D721Med (cell line): ENCODE measurements at places on chromosomes 4 and X.

DNA sequence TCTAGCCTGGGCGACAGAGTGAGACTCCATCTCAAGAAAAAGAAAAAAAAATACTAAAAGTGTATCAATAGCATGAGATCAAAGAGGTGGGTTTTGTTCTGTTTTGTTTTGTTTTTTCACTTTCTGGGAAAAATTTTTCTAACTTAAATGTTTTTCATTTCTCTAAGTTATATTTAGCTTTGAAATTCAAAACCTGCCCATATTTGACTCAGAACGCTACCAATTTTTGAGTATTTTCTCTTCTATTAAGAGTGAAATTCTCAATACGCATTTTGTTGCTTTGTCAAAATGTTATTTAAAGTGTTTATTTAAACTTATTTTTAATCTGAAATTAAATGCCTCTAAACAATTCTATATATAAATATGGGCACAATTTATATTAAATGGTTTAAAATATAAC lies 39.6 kb downstream of the GSTCD start:
- no peak for DNase-seq

- DNase-seq: no peak
These were observed 35.5 kb downstream of the TBC1D9 start for GRCh38 chr4:140720387-140721304.

DNA sequence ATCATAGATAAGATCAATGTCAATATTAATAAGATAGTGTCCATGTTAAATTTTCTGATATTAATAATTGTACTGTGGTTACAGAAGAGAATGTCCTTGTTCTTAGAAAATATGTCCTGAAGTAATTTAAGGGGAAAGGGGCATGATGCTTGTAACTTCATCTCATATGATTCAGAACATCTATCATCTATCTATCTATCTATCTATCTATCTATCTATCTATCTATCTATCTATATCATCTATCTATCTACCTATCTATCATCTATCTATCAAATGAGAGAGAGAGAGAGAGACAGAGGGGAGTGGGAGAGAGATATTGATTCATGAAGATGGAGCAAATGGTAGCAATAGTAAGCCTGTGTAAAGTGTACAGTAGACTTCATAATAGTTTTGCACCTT lies 124.8 kb upstream of the FAT1 start:
- no peak for DNase-seq

GRCh38 chr4:41451961-41452360 lies 86.0 kb upstream of the LIMCH1 start:
- DNase-seq: no peak

GRCh38 chr4:68570122-68570507 lies 6.0 kb downstream of the UGT2B17 start:
- DNase-seq: no peak

GRCh38 chrX:20463296-20464075 lies 196.8 kb upstream of the RPS6KA3 start:
- no peak for DNase-seq

GRCh38 chr4:34108391-34108790 lies 2135.9 kb downstream of the ARAP2 start:
- no peak for DNase-seq

GRCh38 chr4:158936238-158936637 lies 166.6 kb upstream of the RAPGEF2 start:
- DNase-seq: no peak

- DNase-seq: no peak
These were observed 6.2 kb downstream of the PRR32 start for GRCh38 chrX:126825566-126826193.

DNA sequence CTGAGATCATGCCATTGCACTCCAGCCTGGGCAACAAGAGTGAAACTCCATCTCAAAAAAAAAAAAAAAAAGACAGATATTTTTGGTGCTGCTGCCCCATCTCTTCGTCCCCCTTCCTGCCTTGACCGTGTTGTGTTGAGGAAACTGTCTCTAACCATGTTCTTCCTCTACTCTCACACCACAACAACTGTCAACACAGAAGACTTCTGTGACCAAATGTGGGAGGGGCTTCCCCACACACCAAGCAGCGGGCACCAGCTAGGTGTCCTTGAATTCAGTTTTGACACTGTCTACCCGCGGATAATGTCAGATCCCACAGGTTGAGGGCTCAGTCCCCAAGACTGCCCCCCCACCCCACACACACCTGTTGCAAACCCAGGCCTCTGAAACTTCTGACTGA lies 104.7 kb upstream of the BCOR start:
- DNase-seq: no peak

DNA sequence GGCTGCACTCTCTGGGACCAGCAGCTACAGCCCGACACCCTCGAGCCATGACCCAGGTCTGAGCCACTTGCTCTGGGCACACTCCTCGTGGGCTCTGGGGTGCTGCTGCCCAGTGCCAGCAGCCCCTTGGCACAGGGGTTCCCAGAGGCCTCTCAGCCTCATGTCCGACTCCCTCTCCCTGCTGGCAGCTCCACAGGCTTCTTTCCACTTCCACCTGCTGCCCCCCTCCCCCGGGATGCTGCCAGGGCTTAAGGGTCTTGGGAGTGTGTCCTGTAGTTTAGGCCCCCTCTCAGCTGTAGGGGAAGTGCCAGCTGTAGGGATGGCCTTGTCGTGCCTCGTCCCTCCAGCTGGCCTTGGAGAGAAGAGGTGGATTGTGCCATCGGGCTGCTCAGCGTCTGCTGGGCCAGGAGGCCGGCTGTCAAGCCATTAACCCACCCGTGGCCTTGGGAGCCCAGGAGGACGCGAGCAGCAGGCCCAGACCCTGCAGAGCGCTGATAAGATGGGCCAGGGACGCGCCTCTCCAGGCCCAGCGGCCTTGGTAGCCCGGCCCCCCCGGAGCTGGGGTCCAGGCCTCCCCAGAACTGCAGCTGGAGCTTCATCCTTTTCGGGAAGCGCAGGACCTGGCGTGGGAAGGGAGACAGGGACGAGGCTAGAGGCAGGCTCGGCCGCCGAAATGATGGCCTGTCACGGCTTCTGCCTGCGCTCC lies 1.0 kb upstream of the USP27X start:
- no peak for DNase-seq

DNA sequence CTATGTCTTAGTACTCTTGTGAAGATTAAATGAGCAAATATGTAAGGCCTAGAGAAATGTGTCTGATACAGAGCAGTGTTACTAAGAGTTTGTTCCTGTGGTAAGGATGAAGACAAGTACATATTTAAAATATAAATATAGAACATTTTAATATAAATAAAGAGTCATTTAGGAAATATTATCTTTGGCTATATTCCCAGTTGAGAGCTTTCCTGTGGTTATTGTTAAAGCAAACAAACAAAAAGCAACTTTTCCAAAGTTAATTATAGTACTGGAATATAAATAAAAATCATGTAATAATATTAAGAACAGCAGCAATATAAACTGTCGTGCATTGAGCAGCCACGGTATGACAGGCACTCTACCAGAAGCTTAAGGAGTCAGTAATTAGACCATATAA lies 472.5 kb downstream of the INPP4B start:
- DNase-seq: no peak

DNA sequence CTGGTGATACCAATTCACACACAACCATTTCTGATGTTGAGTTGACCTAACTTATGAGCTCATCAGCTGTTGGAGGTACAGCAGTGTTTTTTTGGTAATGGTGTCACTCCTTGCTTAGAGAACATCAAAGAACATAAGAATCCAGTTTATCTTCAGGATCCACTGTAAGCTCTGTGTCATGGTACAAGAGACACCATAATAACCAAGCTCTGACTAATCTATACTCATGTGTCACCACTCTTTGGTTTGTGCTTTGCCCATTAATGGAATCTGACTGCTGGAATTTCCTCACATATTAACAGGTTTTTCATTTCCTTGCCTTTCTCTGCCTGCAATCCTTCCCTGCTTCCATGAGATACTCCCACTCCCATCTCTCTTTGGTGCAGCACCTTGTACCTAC lies 735.1 kb upstream of the LCORL start:
- DNase-seq: no peak

DNA sequence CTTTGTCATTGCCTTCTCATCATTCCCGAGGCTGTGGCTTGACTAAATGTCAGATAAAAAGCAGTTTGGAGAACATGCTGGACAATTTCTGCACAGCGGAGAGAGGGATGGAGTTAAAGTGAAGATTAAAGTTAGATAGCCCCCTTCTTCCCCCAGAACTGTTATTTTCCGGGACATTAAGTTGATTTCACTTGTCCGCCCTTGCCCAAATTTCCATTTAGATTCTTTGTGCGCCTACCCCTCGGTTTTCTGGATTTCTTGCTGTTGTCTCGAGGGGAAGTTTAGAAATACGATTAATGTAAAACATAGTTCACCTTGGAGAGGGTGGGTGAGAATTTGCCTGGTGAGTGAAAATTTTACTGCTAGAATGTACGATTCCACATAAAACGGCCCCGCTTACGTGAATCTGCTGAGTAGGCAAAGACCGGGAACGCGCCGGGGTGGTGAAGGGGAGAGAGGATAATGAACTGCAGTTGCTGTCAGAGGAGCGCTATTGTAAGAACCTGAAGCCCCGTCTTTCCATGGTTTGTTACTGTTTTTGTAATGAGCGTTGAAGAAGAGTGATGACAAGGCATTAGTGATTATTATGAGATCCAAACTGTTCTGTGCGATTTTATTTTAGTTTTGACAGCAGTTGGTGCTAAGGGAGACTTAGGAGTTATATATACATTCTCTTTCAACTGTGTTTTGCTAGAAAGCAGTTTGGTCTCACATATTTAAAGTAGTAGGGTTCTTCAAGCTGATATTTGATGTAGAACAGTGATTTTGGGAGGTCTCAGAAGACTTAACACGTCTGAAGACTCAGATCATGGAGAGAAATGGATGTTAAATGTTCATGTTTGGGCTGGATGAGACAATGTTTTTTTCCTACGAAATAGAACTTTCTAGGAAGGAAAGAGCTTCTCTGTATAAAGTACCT lies 73.0 kb downstream of the AFF1 start:
- no peak for DNase-seq

- no peak for DNase-seq
These were observed 867.6 kb upstream of the PCDH7 start for GRCh38 chr4:29852537-29852936.

DNA sequence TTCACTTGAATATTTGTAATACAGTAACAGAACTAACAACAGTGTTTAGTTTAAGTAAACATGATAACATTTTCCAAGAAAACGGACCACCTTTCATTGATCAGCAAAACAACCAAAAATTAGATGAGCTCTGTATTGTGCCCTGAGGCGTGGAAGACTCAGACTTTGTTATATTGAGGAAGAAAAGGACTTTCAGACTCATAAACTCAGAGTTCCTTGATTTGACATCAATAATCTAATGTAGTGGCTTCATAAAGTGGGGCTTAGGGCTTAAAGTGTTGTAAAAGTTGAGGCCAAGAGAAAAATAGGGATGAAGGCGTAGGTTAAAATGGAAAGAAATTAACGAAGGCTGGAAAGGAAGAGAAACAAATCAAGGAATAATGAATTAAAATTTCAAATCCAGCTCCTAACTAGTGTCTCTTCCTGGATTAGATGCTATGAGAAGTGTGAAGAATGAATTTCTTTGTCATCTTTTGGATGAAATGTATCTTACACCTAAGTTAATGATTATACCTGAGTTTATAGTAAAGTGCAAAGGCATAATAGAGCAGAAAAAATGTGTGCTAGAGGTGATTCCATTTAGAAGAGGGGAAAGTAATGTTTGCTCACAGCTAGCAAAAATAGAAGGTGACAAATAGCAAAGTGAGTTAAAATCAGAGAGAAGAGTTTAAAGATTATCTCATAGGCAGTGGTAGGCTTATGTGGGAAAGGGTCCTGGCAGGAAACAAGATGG lies 19.8 kb upstream of the GLRA2 start:
- no peak for DNase-seq

- DNase-seq: no peak
These were observed 43.2 kb upstream of the RBM47 start for GRCh38 chr4:40672528-40673522.

DNA sequence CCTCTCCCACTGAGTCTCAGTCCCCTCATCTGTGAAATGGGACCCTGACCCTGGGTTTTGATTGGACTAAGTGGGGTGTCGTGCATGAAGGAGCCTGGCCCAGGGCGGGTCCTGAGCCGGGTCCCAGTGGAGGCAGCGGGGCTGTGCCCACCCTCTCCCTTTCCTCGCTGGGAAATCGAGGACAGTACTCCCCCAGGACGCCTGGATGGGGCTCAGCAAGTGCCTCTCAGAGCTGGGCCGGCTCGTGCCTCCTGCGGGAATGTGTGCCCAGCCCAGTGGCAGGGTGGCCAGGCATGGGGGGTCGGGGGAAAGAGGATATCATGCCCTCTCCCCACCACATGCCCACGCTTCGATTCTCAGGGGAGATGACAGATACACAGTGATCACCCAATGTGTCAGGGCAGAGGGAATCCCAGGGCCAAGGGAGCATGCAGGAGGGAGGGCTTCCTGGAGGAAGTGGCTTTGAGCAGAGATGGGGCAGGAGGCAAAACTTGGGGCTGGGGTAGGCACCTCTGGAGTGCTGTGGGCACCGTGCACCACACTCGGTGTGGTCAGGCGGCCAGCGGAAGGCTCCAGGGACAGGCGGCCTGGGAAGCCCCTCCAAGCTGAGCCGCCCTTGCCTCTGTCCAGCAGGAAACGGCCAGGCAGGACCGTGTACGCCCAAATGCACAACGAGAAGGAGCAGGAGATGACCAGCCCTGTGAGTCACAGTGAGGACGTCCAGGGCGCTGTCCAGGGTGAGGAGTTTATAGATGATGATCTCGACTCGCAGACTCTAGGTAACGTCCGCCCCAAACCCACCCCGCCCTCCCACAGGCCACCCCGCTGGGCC lies 203.0 kb downstream of the AFAP1 start:
- DNase-seq: no peak

- DNase-seq: no peak
These were observed 23.7 kb downstream of the PLS3 start for GRCh38 chrX:115584696-115585095.

- no peak for DNase-seq
These were observed 34.7 kb downstream of the NOP14 start for GRCh38 chr4:2928242-2929176.

GRCh38 chr4:127370604-127371003 lies 262.2 kb upstream of the INTU start:
- DNase-seq: no peak

GRCh38 chr4:154367659-154368058 lies 123.9 kb downstream of the DCHS2 start:
- no peak for DNase-seq

DNA sequence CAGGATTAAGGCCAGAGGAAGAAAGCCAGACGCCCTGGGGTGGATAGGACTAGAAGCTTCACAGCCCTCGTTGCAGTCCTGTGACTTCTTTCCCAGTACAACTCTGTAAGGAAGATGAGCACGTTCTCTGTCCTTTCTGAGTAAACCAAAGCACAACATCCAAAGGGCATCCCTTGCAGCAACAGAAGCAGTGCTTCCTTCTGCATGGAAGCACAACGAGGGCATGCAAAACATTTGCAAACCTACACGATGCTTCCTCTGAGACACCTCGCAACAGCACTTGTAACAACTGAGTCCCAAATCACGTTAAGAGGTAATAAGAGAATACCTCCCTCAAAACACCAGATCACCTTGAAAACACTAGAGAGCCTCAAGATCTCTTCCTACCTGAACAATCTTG lies 335.7 kb upstream of the RASGEF1B start:
- no peak for DNase-seq

GRCh38 chrX:31449081-31449480 lies 377.2 kb upstream of the FTHL17 start:
- DNase-seq: no peak
